Midbrain (tissue), 1 donor: ENCODE measurements at places on chromosomes 4 and X.

DNA sequence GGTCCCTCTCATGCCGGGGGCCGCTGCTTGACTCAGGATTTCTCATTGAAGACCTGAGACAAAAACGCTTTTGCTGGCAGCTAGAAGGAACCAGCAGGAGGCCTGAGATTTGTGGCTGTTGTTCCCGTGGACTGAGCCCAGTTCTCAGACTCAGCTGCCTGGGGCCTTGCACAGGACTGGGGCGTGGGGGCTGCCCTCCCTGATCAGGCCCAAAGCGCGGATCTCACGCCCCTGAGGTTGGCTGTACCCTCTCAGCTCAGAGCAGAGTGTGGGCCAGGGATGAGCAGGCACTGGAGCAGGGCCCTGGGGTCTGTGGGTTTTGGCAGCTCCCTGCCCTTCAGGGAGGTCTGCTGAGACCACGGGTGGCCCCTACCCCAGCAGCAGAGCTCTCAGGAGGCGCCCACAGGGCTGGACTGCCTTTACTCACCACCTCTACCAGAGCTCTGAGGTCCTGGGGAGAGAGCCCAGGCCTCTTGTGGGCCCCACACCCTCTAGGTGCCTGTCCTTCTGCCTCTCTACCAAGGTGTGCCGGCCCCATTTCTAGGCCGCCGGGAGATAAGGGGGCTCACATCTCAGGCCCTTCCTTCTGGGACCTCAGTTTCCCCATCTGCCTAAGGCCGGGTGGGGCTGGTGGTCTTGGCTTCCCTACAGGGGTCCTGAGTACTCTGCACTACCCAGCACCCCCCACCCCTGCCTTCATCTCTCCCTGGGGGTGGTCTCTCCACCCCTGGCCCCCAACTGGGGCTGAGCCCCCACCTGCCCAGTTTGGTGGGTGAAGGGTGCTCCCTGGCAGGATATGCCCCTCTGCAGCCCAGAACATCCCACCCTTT is 5.6 kb downstream of the MSANTD1 start:
- no peak for DNase-seq

DNA sequence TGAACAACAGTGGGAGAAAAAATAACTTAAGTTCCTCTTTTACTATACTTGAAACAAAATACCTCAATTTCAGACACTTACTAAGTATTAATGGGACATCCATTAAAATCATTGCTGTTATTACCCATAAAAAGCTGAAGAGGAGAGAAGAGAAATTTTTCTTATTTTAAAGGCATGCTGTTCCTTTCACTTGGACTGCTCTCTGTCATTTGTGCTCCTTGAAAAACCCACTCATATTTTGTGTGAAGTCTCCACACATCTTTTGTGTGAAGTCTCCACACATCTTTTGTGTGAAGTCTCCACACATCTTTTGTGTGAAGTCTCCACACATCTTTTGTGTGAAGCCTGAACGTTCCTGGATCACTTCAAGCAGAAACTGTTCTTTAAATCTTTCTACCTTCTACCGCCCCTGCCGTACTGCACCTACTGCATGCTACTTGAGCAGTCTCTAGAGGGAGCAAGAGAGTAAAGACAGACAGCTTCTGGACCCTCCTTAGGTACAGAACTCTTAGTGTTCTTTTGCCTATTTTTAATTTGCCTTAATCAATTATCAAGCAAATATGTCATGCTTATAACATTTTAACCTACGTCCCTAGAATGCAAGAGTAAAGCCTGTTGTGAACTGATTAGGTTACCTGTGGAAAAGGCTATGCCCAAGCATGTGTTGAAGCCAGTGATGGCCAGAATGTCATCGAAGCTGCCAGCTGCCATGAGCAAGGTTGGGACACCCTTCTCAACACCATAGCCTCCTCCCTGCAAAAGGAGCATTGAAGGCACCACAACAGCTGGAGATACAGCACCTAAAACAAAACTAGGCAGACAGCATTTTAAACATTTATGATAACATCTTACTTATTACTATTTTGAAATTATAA is 27.1 kb upstream of the SLC9B1 start:
- peak; percentile 23 for DNase-seq

DNA sequence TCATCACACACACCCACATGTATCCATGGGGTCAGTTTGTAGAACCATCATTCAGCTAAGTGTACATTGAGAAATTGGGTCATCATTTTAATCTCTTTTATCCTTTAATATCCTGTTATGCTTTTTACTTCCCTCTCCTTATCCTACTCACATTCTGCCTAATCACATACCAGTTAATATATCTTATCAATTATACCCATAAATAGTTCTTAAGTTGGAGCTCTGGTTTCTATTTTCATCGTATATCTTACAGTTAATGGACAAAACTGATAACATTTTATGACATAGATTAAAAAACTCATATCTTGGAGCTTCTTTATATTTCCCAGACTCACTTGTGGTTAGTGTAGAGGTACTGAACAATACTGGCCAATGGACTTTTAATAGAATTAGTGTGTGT is 729.5 kb upstream of the LCORL start:
- DNase-seq, result no peak

DNA sequence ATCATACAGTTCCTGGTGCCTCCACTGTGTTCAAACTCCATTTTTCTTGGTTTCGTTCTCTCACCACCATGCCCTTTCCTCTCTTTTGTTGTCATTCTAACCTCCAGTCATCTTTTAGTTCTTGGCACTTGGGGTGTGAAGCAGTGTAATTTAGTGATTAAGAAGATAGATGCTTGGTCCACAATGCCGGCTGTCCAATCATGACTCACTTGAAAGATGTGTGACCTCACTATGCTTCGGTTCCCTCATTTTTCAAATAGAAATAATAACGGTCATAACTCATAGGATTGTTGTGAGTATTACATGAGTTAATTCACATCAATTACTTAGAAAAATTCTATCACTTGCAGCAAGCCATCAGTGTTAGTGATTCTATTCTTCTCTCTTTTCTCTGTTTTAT is 327.8 kb downstream of the ADGRL3 start:
- DNase-seq, result no peak

- DNase-seq, result no peak
Measured at GRCh38 chrX:73828080-73828720, 265.2 kb downstream of the CHIC1 start.

GRCh38 chr4:80452768-80453167 is 117.2 kb downstream of the CFAP299 start:
- no peak for DNase-seq

DNA sequence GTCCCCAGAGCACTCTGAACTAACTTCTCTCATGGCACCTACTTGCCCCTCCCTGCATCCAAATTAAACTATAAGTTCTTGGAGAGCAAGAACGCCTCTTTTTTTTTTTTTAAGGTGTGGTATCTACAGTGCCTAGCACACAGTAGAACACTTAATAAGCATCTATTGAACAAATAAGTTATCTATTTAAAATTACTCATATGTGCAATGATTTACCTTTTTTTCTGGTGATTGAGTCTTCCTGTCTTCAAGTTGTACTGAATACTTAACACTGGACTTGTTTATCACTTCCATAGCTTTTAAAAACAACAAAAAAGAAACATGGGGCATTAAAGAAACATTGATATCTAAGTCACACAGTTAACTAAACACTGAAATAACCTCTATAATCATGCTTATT is 29.1 kb downstream of the HAUS3 start:
- no peak for DNase-seq

- DNase-seq, result no peak
Measured at GRCh38 chrX:153063315-153063714, 7.0 kb downstream of the PNMA3 start.

DNA sequence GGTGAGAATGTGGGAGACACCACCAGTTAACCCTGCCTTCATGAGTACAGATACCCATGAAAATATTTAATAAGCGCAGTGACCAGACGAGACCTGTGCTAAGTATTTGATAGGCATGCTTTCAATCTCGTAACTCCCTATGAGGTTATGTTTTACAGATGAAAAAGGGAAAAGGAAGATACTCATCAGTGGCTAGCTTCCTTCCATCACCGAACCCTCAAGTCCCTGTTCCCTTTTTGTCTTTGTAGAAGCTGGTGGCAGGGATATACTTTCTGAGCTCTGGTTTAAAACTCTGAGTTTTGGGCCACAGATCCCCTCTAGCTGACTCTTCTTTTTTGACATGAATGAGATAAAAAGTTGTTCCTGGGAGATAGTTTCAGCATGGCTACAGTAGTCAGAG is 26.3 kb downstream of the AFF1 start:
- no peak for DNase-seq

- DNase-seq, result peak; percentile 74
Measured at GRCh38 chrX:154714925-154715324, 36.0 kb downstream of the GAB3 start.

- no peak for DNase-seq
Measured at GRCh38 chr4:118032691-118033090, 1.6 kb upstream of the NDST3 start.

DNA sequence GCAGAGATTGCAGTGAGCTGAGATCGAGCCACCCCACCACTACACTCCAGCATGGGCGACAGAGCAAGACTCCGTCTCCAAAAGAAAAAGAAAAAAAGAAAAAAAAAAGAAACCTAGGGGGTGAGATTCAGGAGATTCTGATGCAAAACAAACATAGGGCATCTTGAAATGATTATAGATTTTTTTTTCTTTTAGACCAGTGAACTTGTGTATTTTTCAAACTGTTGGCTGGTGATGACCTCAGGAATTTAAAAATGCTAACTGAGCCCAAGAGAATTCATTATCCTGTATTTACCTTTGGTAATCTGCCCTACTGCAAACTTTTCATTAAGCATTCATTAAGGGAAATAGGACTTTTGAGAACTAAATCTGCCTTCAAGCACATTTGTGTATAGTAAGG is 20.6 kb downstream of the ATP10D start:
- no peak for DNase-seq

- no peak for DNase-seq
Measured at GRCh38 chr4:170743633-170744032, 653.9 kb upstream of the AADAT start.

DNA sequence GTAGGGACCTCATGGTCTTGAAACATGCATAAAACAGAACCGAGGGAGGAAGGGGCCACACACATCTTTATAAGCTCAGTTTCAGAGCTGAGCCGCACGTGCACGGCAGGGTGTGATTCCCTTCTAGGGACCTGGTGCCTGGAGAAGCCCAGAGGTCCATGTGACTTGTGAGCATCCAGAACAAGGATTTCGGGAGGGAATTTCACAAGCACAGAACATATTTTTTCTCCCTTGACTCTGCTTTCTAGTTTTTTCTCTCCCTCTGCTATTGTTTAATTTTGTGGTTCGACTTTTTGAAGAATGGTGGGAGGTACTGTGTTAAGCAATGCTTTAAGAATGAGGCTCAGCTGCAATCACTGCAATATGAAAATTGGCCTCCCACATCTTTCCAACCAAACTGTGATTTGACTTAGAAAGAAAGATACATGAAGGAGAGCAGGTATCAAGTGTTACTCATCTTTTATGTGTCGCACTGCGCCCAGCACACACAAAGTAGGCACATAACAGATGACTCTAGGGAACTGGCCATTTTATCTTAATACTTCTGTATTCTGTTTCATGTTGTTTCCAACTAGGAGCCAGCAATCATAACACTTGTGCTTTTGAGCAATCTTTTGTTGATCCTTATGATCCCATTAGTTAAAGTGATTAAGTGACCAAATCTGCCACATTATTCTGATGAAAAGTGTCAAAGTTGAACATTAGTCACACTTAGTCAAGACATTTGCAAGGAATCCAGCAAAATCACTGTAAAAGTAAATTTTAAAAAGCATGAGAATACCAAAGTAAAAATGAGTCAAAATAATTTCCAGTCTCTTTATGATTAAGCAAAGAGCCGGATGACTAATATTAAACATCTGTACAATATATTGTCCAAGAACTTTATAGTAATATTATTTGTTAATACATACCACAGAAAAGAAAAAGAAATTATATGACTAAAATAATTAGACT is 86.4 kb downstream of the SHISA3 start:
- no peak for DNase-seq

GRCh38 chr4:180615746-180616145 is 1627.5 kb upstream of the TENM3 start:
- DNase-seq, result no peak

DNA sequence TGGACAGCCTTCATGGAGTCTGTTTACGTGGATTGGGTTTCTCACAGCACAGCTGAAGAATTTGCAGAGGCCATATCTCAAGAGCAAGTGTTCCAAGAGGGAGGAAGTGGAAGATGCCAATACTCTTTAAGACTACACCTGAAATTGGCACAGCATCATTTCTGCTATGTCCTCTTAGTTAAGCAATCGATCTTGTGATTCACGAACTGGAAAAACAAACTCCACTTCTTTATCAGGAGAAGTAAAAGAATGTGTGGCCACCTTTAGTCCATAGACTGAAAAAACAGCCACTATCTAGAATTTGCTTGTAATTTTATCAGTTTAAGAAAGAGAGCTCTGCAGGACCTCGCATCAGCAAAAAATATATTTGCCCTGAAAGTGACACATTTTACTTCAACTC is 473.1 kb upstream of the ATOH1 start:
- no peak for DNase-seq

DNA sequence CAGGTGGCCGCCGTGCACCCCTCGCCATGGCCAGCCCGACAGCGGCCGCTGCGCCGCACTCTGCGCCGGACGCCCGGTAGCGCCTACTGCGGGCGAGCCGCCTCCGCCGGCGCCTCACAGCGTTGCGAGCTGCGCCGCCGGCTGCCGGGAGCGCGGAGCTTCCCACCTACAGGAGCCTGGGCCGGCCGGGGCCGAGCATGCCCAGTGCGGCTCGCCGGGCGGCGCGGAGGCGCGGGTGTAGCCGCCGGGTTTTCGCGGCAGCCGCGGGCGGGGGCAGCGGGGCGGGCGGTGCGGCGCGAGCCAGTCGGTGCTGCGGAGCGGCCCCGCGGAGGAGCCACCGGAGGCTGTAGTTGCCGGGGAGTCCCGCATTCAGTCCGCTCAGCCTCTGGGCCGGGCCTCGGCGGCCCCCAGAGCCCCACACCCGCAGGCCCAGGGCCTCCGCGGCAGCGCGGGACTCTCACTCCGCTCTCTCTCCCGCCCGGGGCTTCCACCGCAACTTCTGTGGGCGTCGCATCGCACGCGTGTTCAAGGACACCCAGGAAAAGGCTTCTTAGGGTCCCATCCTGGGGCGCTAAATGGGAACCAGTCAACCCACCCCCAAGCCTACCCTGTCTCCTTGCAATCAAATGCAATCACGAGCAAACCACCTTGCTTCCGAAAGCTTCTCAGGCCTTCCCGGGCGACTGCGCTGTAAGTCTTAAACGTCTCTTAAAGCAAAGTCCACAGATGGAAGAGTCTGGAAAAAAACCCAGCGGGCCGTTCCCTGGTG is at the start of gene MFAP3L:
Gene MFAP3L, minus strand, starts transcription at position 143 of the 769 bp plus-strand sequence. CDS start 20,518 bp downstream, outside the sequence.
- DNase-seq, result peak; percentile 87

GRCh38 chr4:143712155-143712550 is 11.7 kb upstream of the FREM3 start:
- no peak for DNase-seq
